ENCODE measurements at places on chromosomes 1 and 21.

DNA sequence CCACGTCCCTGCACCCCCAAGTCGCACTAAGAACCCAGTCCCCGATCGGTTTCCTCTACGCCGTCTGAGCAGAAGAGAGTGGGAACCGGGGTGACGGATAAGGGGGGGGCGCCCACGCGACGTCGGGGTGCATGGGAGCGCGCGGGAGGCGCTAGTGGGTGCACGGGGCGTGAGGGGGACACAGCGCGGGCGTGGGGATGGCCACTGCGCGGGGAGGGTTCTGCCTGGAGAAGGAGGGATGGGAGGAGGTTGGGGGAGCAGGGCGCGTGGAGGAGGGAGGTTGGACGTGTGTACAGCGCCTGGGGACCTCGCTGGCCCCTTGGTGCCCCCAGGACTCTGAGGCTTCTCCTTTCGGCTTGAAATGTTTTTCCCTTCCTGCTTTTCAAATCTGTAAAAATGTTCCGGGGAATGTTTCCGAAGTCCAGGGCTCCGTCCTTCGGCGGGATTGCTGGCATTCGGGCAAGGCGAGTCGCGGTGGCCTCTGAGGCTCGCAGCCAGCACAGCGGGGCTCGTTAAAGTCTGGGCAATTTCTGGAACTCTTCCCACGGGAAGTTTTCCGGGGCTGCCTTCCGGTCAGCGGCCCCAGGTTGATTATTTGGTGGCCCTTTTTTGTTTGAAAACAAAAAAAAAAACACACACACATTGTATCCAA, 13.1 kb downstream of the RNF220 start:
- no peak for DNase-seq

DNA sequence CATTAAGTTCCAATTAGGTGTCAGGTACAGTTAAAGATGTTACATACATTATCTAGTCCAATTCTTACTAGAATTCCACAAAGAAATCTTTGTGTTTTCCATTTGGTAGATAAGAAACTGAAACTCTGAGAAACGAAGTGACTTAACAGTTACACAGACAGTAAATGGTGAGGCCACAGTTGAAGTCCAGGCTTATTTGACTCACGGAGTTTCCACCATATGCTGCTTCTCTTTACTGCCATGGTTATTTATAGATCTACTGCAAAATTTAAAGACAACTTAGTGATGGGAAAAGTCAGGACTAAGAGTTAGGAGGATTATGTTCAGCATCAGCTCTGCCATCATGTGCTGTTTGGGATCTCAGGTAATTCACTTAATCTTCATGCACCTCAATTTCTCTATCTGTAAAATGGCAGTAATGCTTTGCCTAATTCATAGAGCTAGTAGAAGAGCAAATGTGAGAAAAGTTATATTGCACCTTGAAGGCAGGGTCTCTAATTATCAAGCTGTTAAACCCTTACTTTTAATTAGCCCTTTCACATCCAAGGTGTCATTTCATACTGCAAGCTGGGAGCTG, 26.2 kb upstream of the SAMSN1 start:
- no peak for DNase-seq

GRCh38 chr1:201655910-201656309, 117.0 kb downstream of the NAV1 start:
- DNase-seq: no peak

- DNase-seq: peak; percentile 61
These were observed 19.8 kb upstream of the MUTYH start for GRCh38 chr1:45359882-45360513.

GRCh38 chr1:214342525-214342924, 61.6 kb downstream of the SMYD2 start:
- no peak for DNase-seq

DNA sequence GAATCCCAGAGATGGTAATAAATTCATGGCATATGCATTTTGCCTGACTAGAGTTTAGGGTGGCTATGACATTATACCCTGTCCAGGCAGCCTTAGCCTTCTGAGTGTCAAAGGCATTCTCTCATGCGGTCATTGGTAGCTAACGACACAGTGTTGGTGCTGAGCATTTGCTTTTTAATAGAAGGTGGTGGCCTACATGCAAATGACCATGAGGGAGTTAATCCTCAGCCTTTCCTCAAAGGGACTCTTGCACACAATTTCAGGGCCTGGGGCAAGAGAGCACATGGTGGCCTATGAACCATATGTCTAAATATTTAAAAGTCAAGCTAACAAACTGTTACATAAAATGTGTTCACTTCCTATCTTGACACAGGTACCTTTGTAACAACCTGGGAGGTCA, 30.9 kb upstream of the KCNA10 start:
- no peak for DNase-seq
